Caudate nucleus (tissue), 63 donors: ENCODE measurements at places on chromosomes 7 and 10.
A peak's percentile ranks its signal among the peaks of the same experiment; 100 is the strongest.

DNA sequence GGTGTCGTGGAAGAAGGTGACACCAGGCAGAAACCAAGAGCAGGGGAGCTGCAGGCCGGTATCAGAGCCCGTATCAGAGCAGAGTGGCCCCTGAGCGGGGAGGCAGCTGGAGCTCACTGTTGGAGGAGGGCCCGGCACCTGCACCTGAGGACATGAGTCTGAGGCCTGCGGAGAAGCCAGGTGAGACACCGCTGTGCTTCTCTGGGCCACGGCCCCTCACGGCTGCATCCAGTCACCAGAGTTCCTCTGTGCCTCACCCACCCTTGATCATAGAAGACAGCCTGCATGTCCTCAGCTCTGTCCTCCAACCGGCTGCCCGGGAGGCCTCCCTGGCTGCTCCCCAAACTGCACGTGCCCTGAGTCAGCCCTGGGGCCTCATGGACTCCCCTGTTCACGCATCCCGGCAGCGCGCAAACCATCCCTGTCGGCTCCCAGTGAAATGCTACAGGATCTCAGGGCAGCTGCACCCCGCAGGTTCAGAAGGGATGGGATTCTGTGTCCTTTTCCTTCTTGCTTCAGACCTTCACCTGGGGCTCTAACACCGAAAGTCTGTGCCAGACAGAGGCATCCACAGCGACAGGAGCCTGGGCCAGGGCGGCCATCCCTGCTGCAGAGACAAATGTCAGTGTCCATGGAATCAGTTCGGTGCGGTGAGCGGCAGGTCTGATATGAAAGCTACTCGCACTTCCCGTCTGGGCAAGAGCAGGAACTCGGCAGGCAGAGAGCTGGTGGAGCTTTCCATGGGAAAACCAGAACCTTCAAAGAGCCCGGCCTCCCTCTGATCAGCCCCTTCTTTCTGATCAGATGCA lies 111.9 kb upstream of the FAM20C start:
- DNase-seq, result no peak

DNA sequence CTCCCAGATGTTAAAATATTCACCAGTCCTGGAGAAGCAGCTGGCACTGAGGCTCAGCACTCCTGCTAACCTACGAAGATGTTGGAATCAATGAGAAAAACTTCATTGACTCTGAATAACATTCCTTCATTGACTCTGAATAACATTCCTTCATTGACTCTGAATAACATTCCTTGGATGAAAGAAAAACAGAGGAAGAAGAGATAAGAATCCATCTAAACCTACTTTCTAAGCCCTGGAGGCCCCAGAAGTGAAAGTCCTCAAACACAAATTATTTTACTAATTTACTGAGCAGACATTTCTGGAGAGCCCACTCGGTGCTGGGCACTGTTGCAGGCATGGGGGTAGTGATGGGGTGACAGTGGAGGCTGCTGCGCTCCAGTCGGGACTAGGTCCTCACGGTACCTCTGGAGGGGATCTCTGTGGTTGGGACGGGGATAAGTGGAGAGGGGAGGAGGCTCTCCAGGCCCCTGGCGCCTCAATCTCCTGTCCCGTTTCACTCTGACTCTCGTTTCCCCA lies 254.1 kb downstream of the WDR37 start:
- DNase-seq, result no peak

DNA sequence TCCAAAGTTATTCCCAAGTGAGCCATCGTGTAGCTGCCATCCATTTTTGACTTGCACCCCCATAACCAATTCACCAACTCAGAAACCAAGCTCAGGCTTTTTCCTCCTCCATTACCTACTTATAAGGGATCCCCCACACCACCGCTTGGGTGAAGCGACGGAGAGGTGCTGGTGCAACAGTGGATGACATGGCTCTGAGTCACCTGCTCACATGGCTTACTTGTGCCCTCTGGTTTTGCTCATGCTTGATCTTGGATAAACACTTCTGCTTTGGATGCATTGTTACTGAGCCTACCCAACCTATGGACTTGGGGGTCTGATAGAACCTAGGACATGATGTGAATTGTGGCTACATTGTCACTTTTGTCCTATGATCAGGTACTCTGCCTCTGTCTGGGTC lies 12.0 kb upstream of the AKR1B1 start:
- no peak for DNase-seq

DNA sequence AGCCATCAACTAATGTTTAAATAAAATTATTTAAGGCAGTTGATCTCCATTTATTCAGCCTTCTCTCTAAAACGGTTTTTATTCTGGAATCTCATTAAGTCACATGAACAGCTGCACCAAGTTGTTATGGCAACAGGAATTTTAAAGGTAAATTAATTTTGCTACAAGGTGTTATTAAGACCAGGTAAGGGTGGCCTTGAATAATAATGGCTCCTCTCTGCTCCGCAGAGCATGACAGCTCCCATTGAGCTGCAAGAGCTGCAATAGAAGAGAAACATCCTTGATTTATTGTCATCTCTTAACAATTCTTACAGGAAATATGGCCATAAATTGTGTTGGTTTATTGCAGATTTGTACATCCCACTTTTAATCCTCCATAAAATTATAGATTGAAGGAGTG lies 165.8 kb downstream of the KLF6 start:
- DNase-seq, result no peak

DNA sequence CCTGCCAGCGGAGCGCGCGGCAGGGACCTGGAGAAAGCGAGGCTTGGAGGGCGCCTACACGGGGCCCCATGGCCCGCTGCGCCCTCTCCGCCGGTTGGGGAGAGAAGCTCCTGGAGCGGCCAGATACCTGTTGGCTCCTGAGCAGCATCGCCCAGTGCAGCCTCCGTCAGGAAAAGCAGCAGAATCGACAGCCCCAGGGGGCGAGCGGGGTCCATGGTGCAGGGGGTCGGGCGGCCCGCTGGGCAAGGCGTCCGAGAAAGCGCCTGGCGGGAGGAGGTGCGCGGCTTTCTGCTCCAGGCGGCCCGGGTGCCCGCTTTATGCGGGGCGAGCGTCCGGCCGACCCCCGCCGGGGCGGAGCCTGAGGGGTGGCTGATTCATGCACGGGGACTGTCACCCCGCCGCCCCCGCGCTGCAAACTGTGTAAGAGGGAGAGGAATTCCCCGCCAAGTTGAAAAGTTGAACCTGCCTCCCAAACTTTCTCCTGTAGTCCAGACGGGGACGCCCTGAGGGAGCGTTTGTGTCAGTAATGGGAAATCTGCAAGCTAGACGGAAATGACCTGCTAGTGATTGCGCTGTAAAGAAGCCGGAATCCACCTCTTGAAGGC lies at the start of gene TFPI2:
Gene TFPI2, minus strand, starts transcription at position 290 of the 605 bp plus-strand sequence. Its CDS starts 75 bp downstream, at position 215.
- DNase-seq, result no peak

GRCh38 chr10:51892965-51893658 lies 193.7 kb upstream of the CSTF2T start:
- no peak for DNase-seq

GRCh38 chr7:46515844-46516590 lies 594.9 kb upstream of the IGFBP3 start:
- no peak for DNase-seq

DNA sequence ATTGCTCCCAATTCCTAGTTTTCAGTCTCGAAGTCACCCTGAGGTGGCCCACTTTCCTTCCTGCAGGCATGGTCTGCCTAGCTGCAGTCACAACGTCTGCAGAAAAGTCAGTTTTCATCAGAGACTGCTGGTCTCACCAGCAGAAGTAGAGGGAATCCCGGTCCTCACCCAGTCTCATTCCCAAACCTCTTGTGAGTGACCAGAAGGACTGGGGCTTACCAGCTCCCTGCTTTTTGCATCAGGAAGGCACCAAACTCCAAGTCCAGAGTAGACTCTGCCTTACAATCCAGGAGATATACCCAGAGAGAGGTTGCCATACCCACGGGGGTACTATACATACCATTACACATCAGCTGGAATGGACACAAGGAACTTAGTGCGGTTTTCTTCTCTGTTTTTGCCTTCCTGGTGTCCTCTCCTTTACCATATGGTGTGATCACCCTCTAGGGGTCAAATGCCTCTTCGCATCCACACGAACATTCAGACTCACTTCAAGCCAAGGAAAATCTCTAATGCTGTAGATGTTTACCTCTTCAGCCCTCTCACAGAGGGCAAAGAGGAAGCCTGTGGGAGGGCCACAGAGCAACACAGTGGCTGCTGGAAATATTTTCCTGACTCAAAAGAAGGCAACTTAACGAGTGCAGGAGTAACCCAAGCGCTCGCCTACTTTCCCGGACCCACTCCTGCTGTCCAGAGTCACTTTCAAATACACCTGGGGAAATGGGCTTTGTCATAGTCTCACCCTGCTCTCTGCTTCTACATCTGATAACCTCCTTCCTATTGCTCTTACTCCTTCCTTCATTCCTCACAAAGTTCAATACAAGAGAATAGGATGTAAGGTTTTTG lies 220.9 kb downstream of the C7orf25 start:
- no peak for DNase-seq

- DNase-seq, result no peak
Observed at GRCh38 chr10:129621693-129622092, 154.7 kb downstream of the MGMT start.

- peak; percentile 62 for DNase-seq
Observed at GRCh38 chr7:128361411-128362379, at the start of gene PRRT4. Gene PRRT4, minus strand, starts transcription at chr7:128361690.

- DNase-seq, result no peak
Observed at GRCh38 chr7:129144834-129145668, 544 bp downstream of the TSPAN33 start.

DNA sequence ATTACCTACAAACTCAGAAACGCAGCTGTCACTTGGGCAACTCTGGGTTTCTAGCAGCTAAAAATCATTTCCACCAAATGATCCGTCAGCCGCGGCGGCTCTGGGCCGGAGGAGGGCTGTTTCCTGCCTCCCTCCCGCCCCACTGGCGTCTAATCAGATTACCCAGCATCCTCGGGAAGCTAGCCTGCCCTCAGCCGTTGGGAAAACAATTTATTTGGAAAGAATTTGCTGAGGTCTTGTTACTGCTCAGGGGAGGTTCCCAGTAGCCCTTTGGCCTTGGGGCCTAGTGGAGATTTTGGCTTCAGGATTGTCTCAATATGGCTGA lies 65.0 kb upstream of the ADGRA1 start:
- DNase-seq, result no peak

- no peak for DNase-seq
Observed at GRCh38 chr7:158130023-158130409, 457.6 kb downstream of the PTPRN2 start.

- DNase-seq, result no peak
Observed at GRCh38 chr7:125055376-125055775, 125.8 kb upstream of the POT1 start.

GRCh38 chr7:102934239-102934638 lies 21.4 kb downstream of the LRRC17 start:
- no peak for DNase-seq

- no peak for DNase-seq
Observed at GRCh38 chr7:13189668-13190067, 502.2 kb downstream of the ARL4A start.

DNA sequence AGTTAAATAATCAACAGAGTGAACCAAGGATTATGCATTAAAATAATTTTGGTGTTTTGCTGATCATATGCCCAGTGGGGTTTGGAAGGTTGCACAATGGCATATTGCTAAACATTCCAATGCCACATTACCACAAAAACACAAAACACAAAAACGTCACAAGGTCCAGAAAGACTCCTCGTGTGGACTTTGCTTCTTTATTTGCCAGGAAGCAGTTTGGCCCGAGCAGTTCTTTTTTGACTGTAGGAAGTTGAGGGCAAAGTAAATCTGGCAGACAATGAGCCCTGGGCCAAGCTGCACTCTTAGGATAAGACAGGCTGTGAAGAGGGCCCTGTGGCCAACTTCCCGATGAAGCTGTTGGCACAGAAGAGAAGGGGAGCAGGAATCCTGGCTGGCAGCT lies 39.2 kb upstream of the SLC35B4 start:
- no peak for DNase-seq

DNA sequence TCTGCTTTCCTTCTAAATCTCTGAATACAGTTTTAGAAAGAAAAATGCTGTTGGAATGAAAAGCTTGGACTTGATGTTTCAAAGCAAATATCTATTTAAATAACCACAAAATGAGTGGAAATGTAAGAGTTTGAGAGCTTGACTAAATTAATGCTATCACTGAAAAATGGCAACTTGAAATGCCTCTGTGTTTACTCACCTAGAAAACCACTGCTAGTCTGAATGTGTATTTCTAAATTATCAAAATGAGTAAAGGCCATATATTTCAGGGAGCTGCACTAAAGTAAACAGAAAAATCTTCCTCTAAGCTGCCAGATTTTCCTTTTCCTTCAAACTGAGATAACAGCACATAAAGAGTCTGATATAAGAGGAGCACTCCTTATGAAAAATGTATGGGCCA lies 87.9 kb downstream of the DPY19L1 start:
- DNase-seq, result no peak

GRCh38 chr10:27258838-27259812 lies 18.5 kb upstream of the ACBD5 start:
- no peak for DNase-seq

GRCh38 chr7:149723795-149724495 lies 49.4 kb downstream of the ZNF467 start:
- no peak for DNase-seq

- DNase-seq, result no peak
Observed at GRCh38 chr10:48765527-48765926, 80.9 kb downstream of the WDFY4 start.

- no peak for DNase-seq
Observed at GRCh38 chr10:125407000-125407502, 246.7 kb upstream of the CTBP2 start.

GRCh38 chr10:49123981-49124950 lies 8.9 kb upstream of the VSTM4 start:
- DNase-seq, result no peak

GRCh38 chr10:110267276-110267675 lies 37.4 kb downstream of the SMNDC1 start:
- DNase-seq, result no peak

DNA sequence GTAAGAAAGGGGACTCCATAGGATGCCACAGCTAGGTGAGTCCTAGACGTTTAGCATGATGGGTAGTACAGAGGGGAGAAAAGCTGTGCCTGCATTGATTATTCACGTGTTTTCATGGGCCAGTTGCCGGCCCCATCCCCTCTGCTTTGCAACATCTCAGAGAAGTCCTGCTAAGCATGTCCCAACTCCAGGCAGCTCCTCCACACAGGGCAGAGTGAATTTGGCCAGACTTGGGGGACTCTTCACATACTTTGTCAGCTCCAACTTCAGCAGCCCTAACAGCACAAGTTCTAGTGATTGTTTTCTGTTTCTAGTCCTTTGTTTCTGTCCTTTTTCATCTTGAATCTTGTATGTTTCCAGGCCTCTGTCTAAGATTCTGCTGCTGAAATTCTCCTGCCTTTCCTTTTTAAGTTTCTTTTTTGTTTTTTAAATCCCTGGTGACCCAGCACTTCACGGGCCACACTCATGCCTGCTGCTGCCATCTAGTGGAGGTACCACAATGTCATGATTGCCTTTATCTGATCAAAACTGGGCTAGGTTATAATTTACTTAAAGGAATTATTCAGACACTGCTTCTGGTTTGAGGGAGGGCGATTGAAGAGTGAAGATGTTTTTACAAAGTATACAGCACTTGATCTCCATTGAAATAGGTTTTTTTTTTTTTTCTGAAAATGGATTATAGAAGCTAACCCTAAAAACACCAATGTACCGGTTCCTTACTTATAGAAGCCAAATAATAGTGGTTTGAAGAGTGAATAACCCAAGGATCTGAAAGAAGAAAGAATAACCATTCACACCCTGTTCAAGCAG lies 276.9 kb downstream of the CSTF2T start:
- DNase-seq, result peak; percentile 4
